Lung (tissue), 17 donors: ENCODE measurements at places on chromosomes 12 and 14. TPM values are rescaled to one million over a fixed set of nuclear protein-coding genes. Genes with fewer than 3 reads are reported as not detected.

DNA sequence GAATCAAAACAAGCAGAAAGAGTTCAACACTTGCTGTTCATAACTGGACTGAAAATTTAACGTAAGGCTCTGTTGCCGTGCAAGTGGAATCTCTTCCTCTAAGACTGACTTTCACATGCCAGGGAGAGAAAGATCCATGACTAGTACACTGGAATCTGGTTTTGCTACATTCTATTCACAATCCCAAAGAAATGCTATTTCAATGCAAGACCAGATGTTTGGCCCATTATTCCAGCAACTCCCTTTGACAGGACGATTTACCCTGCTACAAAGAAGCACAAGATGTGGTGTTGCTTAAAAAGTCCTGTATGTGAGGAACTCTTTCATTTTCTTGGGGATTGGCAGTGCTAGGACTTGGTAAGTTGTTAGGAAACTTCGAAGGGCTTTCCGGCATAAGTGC, 17.4 kb downstream of the RFC5 start:
- no peak for DNase-seq

DNA sequence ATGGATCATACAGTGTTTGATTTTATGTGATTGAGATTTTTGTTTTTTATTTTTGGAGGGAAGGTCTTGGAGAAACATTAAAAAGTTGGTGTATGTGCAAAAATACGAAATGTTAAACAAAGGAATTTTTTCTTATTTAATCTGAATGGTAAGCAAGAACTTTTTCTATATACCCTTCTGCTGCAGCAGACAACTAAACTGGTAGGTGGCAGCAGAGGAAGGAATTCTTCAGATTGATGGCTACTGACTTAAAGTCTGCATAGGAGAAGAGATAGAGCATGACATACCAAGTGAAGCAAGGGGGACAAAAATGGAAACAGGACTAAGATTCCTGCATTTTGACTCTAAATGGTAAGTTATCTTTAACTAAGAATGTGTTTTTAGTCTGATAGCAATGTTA, 42.0 kb upstream of the A2ML1 start:
- peak; percentile 60 for DNase-seq

GRCh38 chr12:92546635-92547348, 156.0 kb upstream of the PLEKHG7 start:
- DNase-seq, result no peak

GRCh38 chr12:93137656-93138612, 208.8 kb upstream of the EEA1 start:
- no peak for DNase-seq

- no peak for DNase-seq
These were observed 24.4 kb upstream of the SERPINA4 start for GRCh38 chr14:94536836-94537235.

DNA sequence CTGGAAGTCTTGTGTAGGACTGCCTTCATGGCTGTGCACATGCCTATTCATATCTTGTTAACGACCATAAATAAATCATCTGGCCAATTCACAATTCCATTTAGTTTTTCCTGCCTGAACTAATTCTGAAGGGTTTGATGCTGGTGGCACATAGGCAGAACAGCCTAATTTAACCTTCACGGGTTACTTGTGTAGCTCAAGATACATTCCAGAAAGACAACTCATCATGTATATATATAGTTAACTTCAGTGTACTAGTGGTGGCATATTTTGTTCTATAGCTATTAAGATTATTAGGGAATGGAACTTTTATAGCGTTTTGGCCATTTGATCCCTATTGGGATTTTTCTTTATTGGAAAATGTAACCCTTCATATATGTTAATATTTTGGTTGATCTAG, 31.4 kb downstream of the CFAP54 start:
- DNase-seq, result no peak

GRCh38 chr12:4996714-4997113, 47.0 kb upstream of the KCNA5 start:
- DNase-seq, result no peak

GRCh38 chr12:93126069-93126474, 197.0 kb upstream of the EEA1 start:
- no peak for DNase-seq

DNA sequence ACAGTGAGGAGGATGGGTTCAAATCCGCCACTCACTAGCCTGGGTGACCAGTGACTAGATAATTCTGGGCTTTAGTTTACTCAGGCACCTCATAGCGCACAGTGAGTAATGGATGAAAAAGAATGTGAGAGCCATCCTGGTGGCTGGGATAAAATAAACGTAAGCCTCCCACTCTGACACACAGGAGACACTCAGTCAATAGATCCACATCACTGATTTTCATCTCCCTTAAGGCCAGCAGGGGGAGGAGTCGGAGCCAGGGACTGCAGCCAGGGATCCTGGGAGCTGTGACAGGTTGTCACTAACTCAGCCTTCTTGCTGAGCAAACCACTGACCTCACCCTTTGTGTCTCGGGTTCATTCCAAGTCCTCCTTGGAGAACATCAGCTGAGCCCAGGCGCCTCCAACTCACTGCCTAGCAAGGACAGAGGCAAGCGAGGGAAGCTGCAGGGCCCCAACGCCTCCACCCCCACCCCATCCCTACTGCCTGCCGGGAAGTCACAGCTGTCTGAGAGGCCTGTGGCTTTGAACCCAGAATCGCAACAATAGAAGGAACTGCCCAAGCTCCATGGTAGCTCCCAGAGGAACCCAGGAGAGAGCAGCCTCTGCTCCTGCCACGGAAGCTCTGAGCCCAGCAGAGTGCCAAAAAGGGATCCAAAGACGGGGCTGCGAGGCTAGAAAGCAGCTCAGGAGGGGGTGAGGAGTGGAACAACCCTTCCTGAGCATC, 30.7 kb downstream of the PXN start:
- peak; percentile 84 for DNase-seq

GRCh38 chr14:94181835-94182234, 7.7 kb downstream of the PPP4R4 start:
- DNase-seq, result no peak

DNA sequence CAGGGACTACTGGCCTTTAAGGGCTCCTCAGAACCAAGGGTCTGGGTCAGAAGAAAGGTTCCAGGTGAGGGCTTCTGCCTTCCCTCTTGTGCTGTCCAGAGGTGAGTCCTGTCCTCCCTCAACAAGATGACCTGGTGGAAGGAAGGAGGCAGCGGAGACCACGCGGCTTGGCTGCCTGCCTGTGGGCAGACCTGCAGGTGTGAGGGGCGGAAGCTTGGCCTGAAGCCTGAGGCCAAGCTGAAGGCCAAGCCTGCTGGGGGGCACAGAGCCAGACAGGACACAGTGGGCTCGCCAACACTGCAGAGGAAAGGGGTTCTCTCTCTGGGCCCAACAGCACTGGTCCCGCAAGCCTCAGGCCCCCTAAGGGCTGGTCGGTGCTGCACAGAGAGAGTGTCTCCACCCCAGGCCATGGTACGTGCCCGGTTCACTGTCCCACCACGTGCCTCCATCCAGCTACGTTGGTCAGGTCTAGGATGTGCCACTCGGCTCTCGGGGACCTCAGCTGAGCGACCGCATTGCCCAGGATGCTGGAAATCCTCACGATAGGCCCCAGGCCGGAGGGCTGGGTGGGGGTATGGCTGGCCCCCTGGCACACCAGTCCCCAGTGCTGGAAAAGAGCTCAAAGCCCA, 170.0 kb upstream of the PRMT8 start:
- DNase-seq, result no peak

GRCh38 chr12:118840399-118840798, 140.9 kb upstream of the SRRM4 start:
- DNase-seq, result no peak

- no peak for DNase-seq
These were observed 5.9 kb downstream of the ZFYVE21 start for GRCh38 chr14:103721334-103722120.

GRCh38 chr14:105315941-105316576, 1.5 kb downstream of the PACS2 start:
- no peak for DNase-seq

- peak; percentile 90 for DNase-seq
These were observed 5.8 kb downstream of the NUMB start for GRCh38 chr14:73452341-73453186.

DNA sequence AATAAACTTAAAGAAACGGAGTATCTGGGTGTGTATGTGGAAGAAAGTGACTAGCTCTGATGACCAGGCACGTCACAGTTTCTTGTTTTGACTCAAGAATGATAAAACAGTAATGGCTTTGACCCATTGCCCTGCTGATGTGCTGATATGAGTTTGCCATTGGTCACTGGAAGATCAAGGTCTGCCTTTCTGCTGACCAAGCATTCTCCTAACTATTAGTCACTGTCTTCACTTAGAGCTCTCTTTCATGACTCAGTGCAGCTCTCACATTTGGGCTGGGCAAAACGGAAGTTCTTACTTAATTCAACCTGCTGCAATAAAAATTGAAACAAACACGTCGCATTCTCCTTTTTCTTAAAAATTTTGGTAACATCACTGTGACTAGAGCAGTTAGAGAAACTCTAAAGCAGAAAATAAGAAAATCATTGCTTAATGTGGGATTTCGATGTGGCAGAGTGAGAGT, 366.7 kb downstream of the BTG1 start:
- DNase-seq, result peak; percentile 37

DNA sequence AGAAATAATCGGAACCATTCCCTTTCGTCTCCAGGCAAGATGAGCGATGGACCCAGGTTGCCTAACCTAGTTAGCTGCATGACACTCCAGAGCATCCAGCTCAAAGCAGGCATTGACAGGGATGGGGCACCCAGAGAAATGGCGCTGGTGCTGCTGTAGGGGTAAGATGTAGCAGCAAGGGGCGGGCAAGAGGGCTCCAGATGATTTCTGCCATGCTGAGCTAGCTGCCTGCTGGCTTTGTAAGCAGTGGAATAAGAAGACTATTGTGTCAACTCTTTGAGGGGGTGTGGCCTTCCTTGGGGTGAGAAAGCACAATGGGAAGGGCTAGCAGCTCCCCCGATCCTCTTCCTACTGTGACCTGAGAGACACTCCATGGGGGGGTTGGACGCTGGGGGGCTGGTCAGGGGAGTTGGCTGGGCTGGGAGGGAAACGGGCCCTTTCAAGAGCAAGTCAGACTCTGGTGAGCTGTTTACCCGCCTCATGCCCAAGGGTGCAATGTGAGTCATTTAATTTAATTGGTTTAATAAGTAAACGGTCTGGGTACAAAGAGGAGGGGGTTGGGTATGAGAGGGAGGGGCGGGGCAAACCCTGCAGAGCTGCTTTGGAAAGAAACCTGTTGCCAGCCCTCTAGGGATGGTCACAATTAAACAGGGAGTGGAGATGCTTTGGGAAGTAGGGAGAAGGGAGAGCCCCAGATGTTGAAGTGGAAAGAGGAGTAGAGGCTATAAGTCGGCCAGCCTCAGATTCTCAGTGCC, 50.5 kb downstream of the B4GALNT3 start:
- DNase-seq, result peak; percentile 46

DNA sequence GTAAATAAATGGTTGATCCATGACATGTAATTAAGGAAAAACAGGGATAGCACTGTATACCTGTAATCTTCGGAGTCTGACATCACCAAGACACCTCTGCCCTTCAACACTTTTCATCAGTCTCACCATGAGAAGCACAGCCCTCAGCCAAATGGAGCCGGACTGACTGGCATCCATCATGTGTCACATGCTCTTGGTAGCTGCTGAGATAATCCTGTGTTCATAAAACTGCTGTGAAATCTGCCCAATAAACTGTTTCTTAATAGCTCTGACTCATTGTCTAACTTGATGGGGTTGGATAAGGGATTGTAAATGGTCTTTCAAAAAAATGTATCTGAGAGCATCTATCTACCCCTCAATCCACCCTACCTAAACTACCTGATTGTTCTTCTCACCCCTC, 33.6 kb downstream of the KCNH5 start:
- no peak for DNase-seq

GRCh38 chr12:46674129-46674528, 151.7 kb downstream of the SLC38A4 start:
- DNase-seq, result no peak

- DNase-seq, result no peak
These were observed 59.2 kb upstream of the PRIMA1 start for GRCh38 chr14:93847473-93847872.

Gene TAS2R10
- total RNA-seq, result 2.1 TPM

Gene CEBPE
- 0.67 TPM for total RNA-seq

Gene RAB15
- total RNA-seq, result 16.4 TPM

Gene DPY19L2
- 14.8 TPM for total RNA-seq

Gene KSR2
- total RNA-seq, result 1.8 TPM

Gene TCTN2
- 22.3 TPM for total RNA-seq

Gene COX8C
- total RNA-seq, result not detected

Gene KRT7
- 33.6 TPM for total RNA-seq
